Left lobe of liver (tissue), 2 donors: ENCODE measurements at places on chromosomes 16 and 17. TPM values are rescaled to one million over a fixed set of nuclear protein-coding genes. Genes with fewer than 3 reads are reported as not detected.
A peak's percentile ranks its signal among the peaks of the same experiment; 100 is the strongest.

The MSL1 gene
- total RNA-seq, result 45.9 TPM

The SEPTIN1 gene
- total RNA-seq, result 1.4 TPM

The TEDC2 gene
- 0.63 TPM for total RNA-seq

GRCh38 chr16:8645831-8646230, 24.3 kb downstream of the METTL22 start:
- no peak for DNase-seq

GRCh38 chr16:27222249-27223225, 19.2 kb downstream of the KDM8 start:
- peak; percentile 76 for DNase-seq

- DNase-seq, result no peak
Measured at GRCh38 chr17:45955326-45955725, 43.7 kb upstream of the STH start.

The ABCC11 gene
- total RNA-seq, result 5.8 TPM

The KIAA0513 gene
- total RNA-seq, result 5.0 TPM

DNA sequence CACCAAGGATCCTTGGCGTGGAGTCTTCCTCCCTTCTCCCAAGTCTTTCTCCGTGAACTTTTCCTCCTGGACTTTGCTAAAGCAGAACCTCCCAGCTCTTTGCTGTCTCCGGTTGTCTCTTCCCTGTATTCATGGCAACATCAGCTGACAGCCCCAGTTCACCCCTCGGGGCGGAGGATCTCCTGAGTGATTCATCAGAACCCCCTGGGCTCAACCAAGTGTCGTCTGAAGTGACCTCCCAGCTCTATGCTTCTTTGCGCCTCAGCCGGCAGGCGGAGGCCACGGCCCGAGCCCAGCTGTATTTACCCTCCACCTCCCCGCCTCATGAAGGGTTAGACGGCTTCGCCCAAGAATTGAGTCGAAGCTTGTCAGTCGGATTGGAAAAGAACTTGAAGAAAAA, 943 bp downstream of the CNTROB start:
- DNase-seq, result no peak

GRCh38 chr17:297758-298157, 54.8 kb downstream of the RPH3AL start:
- DNase-seq, result no peak

- DNase-seq, result peak; percentile 49
Measured at GRCh38 chr16:54284319-54284930, 2.2 kb downstream of the IRX3 start.

The SEC14L1 gene
- total RNA-seq, result 20.1 TPM

The ACAP1 gene
- 3.4 TPM for total RNA-seq

The PLLP gene
- total RNA-seq, result 7.5 TPM

The METTL2A gene
- total RNA-seq, result 7.8 TPM

GRCh38 chr17:35731239-35731916, at the start of gene RASL10B:
Gene RASL10B (plus strand): TSS chr17:35731639. CDS start chr17:35735185, 3,546 bp downstream.
- peak; percentile 44 for DNase-seq

- no peak for DNase-seq
Measured at GRCh38 chr17:34712481-34713195, 133.3 kb downstream of the TMEM132E start.

GRCh38 chr17:2239882-2240430, 63.6 kb downstream of the SMG6 start:
- DNase-seq, result no peak

- no peak for DNase-seq
Measured at GRCh38 chr17:80453998-80454556, 22.3 kb downstream of the NPTX1 start.

DNA sequence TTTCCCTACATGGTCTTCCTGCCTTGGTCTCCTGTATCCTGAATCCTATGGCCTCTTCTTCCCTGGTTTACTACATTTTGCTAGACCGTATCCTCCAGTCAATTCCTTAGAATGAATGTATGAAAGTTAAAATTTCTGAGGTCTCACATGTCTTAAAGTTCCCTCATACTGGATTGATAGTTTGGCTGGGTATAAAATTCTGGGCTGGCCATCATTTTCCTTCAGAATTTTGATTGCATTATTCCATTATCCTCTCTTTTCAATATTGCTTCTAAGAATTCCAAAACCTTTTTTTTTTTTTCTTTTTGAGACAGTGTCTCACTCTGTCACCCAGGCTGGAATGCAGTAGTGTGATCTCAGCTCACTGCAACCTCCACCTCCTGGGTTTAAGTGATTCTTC, 10.8 kb downstream of the NOD2 start:
- no peak for DNase-seq

The FADS6 gene
- total RNA-seq, result 1.8 TPM

DNA sequence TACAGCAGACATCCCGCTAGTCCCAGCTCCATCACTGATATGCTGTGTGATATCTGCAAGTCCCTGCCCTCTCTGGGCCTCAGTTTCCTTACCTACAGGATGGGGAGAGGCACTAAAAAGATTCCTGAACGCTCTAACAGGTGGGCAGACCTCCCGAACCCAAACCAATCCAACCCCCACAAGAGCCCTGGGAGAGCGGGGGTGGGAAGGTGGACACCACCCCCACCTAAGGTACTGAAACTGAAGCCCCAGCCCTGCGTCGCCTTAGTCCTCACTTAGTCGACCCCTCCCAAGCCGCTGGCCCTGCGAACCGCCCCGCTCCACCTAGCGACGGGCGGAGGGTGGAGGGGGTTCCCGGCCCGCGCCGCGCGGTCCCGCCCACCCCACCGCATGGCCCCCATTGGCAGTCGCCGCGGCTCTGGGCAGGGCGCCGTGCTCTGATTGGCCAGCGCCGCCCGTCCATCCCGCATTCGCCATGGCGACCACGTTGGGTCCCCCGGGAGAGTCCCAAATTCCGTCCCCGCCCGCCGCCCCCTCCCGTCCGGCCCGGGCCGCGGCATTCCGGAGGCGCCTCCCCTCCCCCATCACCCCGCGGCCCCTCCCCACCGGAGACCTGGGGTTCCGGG, 578 bp downstream of the CCDC102A start:
- DNase-seq, result peak; percentile 90

DNA sequence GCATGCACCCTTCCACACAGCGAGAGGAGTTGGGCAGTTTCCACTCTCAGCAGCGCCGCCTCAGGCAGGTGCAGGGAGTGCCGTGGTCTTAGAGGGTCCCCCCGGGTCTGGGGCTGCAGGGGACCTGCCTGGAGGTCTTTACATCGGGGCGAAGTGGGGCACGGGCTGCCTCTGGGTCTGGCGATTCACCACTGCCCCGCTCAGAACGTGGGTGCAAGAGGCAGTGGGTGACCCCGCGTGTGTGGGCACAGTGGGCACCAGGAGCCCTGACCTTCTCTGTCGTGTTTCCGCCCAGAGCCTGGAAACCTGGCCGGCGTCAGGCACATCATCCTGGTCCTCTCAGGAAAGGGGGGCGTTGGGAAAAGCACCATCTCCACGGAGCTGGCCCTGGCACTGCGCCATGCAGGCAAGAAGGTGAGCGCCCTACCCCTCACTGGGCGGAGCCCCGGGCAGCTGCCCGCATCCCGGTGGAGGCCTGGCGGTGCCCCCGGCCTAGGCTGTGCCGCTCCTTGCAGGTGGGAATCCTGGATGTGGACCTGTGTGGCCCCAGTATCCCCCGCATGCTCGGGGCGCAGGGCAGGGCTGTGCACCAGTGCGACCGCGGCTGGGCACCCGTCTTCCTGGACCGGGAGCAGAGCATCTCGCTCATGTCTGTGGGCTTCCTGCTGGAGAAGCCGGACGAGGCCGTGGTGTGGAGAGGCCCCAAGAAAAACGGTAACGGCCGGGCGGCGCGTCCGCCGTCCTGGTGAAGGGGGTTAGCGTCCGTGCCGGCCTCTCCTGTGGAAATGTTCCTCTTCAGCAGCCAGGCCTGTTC, 3.7 kb downstream of the NUBP2 start:
- DNase-seq, result no peak

The KRTAP1-1 gene
- not detected for total RNA-seq

GRCh38 chr16:80084163-80084562, 456.6 kb upstream of the DYNLRB2 start:
- no peak for DNase-seq

The PRR11 gene
- total RNA-seq, result 0.53 TPM

The C16orf86 gene
- 5.5 TPM for total RNA-seq

GRCh38 chr17:15650741-15651582, 31.5 kb upstream of the FBXW10B start:
- DNase-seq, result no peak

The E4F1 gene
- total RNA-seq, result 12.7 TPM

- no peak for DNase-seq
Measured at GRCh38 chr17:35889241-35889640, 9.1 kb upstream of the CCL5 start.

DNA sequence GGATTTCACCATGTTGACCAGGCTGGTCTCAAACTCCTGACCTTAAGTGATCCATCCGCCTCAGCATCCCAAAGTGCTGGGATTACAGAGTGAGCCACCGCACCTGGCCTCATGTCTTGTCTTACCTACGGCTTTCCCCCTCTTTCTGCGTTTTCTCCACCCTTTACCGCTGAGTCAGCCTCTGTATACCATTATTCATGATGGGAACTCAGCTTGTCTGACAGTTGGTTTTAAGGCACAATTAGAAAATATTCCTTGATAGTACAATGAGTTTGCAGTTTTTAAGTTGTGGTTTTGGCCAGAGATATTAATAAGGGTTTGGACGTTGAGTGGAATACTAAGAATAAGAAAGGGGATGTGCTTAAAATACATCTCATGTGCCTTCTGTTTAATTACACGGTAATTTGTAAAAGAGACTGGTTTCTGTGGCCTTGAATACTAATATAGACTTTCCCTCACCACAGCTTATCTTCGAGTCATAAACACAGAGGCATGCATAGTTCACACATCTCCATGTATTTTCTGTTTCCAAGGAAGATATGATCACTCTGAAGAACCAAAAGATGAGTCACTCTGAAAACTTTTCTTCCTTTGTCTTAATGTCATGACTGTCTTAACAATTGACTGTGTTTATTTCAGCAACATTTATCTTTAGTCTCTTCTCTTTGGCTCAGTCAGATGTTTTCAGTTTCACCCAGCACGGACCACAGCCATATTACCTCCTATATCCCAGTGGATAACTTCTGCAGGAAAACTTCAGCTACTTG, 54.4 kb downstream of the PITPNC1 start:
- no peak for DNase-seq

The HSPB9 gene
- 1.1 TPM for total RNA-seq

DNA sequence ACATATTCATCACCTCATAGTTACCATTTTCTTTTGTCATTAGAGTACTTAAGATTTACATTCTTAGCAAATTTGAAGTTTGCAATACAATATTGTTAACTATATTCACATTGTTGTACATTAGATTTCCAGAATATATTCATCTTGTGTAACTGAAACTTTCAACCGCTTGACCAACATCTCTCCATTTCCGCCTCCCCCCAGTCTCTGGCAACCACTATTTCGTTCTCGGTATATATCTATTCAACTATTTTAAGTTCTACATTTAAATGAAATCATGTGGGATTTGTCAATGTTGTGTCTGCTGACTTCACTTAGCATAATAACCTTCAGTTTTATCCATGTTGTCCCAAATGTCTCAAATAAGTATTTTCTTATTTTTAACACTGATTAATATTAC, 274.5 kb upstream of the KIF2B start:
- no peak for DNase-seq

DNA sequence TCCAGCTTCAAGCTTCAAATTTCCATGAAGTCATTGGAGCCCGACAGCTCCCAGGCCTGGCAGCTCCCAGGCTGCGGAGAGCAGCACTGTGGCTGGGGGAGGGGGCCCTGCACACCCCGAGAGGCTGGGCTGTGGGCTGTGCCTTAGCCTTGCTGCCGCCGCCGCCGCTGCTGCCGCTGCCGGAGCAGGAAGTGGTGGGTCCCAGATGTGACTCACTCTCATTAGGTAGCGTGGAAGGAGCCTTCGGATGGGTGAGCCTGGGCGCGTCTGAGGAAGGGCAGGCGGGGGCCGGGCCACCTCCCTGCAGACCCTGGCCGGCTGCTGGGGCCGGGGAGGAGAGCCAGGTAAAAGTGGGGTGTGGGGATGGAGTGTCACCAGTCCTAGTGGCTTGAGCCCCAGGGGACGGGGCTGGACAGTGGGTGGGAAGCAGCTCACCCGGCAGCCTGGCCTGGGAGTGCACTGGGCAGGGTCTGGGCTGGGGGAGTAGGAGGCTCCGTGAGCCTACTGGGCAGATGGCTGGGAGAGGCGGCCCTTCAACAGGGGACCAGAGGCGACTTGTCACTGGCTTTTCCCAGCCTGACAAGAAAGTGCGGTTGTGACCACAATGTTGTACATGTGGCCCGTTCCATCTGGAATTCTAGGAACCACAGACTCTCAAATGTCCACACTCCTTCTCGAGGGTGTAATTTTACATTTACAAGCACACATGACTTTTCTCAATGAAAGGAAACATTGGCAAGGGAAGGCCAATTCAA, at the start of gene ADCY7:
TSS of gene ADCY7 (plus strand) at position 215 of the 755 bp plus-strand sequence. CDS start 21,629 bp downstream, outside the sequence.
- peak; percentile 47 for DNase-seq

The KATNIP gene
- total RNA-seq, result 7.1 TPM

The PPP4C gene
- 51.0 TPM for total RNA-seq

GRCh38 chr16:57916735-57917438, 54.0 kb downstream of the CNGB1 start:
- no peak for DNase-seq

DNA sequence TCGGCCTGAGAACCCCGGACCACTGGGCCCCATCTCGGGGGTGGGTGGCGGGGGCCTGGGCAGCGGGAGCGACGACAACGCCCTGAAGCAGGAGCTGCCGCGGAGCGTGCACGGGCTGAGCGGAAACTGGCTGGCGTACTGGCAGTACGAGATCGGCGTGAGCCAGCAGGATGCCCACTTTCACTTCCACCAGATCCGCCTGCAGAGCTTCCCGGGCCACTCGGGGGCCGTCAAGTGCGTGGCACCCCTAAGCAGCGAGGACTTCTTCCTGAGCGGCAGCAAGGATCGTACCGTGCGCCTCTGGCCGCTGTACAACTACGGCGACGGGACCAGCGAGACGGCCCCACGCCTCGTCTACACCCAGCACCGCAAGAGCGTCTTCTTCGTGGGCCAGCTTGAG, 8.9 kb upstream of the SERPINF2 start:
- no peak for DNase-seq

DNA sequence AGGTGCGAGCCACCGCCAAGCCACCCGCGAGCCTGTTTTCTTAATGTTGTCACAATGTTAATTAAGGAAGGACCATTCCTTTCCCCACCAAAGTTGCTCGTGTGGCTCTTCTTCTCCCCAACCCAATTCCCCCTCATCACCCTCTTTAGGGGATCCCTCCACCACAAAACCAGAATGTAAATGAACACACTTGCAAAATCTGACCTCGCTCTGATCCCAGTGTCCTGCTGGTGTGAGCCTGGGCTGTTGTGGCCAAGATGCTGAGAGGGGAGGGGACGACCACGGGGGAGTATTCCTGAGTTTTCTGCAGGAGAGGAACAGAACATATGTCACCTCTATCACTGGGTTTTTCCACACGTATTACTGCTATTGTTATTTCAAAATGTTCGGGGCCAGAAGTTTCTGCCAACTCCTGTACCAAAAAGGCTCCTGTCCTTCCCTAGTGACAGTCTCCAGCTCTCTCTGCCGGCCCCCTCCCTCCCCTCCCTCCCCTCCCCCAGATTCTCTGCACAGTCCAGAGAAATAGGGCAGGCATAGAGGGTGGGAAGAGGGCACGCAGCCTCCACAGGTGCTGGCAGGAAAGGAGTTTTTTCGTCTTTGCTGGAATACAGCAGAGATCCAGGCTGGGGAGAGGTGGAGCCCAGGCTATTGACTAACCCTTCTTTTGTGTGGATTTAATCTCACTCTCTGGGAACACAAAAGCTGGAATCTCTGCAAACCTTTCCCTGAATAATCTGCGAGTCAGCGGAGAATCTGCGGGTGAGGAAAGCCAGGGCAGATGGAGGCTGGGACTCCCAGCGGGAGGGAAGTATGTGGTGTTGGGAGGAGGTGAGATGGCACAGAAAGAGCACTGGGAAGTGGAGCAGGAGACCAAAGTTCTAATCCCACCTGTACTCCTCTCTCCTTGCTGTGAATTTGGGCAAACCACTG, 4.5 kb upstream of the CA4 start:
- no peak for DNase-seq

The GCGR gene
- total RNA-seq, result 109 TPM

GRCh38 chr17:8326511-8327302, 12.9 kb upstream of the ODF4 start:
- no peak for DNase-seq
